Muscle of leg (tissue), 16 donors: ENCODE measurements at places on chromosomes 5 and 9.

GRCh38 chr9:109440797-109441287, 57.3 kb downstream of the PTPN3 start:
- peak; percentile 84 for DNase-seq

- peak; percentile 79 for DNase-seq
Observed at GRCh38 chr9:32378496-32378895, 5.9 kb upstream of the ACO1 start.

DNA sequence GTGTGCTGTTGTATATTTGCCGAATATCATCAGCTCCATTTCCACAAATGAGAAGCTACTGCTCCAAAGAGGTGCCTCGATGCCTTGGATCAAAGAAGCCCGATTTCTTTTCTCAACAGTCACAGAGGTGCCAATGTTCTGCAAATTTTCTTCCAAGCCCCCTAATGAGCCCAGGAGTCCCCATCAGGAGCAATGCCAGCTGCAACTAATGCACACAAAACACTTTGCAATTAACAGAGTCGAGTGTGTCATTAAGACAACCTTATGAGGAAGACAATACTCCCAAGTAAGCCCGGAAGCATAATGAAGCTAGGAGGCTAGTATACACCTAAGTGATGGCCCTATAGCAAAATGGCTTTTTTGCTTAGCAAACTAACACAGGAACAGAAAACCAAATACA, 247.0 kb downstream of the TRIM32 start:
- DNase-seq = no peak

DNA sequence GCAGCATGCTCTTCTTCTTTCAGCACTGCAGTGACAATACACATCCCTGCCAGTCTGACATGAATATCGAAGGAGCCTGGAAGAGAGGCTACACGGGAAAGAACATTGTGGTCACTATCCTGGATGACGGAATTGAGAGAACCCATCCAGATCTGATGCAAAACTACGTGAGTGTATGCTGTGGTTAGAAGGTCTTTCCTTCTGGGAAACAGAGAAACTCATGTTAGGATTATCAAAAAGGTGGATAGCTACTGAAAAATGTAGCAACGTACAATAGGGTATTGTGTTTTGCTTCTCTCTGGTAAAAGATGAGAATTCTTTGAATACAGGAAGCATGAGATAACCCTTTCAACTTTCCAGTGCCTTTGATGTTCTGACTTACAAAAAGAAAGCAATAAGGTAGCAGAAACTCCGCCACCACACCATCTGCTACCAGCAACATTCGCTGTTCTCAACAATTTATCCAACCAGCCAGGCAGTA, 133.3 kb downstream of the PCSK5 start:
- DNase-seq = no peak

DNA sequence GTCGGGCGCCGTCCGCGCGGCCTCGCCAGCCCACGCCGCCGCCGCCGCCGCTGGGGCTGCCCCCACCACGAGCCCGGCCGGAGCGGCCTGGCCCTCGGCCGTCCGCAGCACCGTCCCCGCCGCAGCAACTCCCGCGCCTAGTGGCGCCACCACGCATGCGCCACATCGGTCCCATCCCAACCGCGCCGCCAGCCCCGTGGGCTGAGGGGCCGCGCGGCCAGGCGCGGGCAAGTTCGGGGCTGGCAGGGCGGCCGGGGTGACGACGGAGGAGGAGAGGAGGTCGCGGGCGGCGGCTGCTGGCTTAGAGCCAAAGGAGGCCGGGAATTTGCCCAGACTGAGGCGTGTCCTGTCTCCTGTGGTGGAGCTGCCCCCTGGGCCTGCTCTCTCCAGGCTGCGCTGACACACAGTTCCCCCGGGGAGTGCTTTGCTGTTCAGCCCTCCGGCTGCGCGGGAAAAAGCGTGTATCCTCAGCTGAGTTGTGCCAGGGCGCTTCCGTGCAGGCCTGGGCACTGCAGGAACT, at the start of gene TUSC1:
Gene TUSC1, minus strand, starts transcription at position 298 of the 520 bp plus-strand sequence. Its CDS starts 132 bp downstream, at position 166.
- peak; percentile 87 for DNase-seq

- peak; percentile 73 for DNase-seq
Observed at GRCh38 chr5:160467555-160468362, 46.1 kb downstream of the PTTG1 start.

DNA sequence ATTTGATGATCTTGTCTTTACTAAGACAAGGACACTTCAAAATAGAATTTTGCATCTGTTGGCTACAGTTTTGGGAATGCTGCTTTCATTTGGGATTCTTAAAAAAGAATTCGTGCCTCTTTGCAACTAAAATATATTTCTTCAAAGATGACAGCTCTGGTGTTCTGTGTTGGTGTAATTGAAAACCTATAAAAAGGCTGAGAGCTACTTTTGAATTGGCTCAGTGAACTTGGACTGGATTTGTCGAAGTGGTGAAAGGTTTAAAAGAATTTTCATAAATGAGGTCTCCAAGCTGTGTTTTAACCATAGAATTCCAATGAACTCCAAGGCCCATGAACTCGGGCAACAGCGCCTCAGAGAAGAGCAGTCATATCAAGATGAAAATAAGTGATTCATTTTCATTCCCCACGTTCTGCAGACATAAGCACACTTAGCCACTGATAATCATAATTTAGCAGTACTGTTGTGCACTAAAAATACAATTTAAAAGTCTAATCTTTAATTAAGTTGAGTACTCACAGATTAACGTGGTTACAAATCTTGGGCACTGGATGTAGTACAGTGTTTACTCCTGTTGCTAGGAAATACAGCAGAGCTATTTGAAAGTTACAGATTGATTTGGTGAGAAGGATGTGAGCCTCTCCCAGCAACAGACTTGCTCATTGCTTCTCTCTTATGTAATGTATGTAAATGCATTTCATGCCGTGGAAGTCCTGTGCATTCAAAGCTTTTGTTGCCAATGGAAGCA, 10.9 kb downstream of the SNCAIP start:
- peak; percentile 76 for DNase-seq

DNA sequence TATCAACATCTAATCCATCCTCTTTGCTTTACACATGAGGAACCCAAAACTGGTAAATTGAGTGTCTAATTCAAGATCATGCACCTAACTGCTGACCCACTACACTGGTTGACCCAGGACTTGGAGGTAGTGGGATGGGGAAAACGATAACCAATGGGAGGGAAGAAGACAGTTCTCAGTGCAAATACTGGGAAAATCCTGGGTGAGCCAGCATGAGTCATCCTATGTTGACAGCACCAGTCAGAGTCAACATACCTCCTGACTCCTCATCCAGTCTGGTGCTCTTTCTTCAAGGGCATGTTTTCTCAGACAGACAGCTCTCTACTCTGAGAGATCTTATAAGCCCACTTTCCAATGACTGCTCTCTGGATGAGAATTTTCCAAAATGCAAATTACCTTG, 232.8 kb upstream of the PTGER4 start:
- no peak for DNase-seq

GRCh38 chr5:141001844-141002604, 35.7 kb downstream of the PCDHAC2 start:
- peak; percentile 31 for DNase-seq

GRCh38 chr9:1522219-1522767, 472.1 kb downstream of the DMRT2 start:
- DNase-seq = peak; percentile 81

DNA sequence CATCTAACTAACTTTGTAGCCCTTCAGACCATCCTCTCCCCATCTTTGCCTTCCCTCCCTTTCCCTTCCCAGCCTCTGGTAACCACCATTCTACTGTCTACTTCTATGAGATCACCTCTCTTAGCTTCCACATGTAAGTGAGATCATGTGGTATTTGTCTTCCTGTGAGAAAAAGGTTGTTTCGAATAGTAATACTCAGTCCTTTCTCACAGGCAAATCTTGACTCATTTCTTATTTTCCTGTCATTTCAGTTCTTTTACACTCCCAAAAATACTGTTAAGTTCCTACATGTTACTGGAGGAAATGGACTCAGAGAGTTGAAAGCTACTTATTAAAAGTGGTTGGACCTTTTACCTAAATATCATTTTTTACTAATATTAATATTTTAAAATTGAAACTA, 82.1 kb downstream of the SLF1 start:
- DNase-seq = no peak

DNA sequence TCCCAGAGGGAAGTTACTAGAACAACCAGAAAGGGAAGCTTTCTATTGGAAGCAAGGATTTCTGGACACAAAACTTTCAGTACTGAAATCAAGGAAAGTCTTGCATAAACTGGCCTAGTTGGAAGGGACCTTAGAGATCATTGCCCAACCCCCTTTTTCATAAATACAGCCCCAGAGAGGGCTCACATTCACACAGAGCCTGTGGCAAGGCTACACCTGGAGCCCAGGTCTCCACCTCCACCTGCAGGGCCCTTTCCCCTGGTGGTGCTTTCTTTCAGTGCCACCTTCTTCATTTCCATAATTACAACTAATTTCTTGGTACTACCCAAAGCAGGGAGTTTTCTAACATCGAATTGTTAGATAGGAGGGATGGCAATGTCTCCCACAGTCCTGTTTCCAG, 85.7 kb downstream of the ADRB2 start:
- no peak for DNase-seq

DNA sequence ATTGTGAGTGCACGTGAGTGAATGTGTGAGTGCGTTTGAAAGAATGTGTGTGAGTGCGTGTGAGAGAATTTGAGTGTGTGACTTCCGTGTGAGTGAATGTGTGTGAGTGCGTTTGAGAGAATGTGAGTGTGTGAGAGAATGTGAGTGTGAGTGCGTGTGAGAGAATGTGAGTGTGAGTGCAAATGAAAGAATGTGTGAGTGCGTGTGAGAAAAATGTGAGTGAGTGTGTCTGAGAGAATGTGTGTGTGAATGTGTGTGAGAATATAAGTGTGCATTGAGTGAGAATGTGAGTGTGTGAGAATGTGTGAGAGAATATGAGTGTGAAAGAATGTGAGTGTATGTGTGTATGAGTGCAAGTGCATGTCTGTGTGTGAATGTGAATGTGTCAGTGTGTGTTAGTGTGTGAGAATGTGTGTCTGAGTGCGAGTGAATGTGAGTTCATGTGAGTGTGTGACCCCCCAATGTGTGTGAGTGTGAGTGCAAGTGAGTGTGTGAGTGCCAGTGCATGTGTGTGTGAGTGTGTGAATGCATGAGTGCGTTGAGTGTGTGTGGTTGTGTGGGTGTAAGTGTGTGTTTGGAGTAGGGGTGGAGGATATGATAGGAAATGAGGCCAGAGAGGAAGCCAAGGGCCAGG, 37.9 kb upstream of the LHX2 start:
- no peak for DNase-seq

DNA sequence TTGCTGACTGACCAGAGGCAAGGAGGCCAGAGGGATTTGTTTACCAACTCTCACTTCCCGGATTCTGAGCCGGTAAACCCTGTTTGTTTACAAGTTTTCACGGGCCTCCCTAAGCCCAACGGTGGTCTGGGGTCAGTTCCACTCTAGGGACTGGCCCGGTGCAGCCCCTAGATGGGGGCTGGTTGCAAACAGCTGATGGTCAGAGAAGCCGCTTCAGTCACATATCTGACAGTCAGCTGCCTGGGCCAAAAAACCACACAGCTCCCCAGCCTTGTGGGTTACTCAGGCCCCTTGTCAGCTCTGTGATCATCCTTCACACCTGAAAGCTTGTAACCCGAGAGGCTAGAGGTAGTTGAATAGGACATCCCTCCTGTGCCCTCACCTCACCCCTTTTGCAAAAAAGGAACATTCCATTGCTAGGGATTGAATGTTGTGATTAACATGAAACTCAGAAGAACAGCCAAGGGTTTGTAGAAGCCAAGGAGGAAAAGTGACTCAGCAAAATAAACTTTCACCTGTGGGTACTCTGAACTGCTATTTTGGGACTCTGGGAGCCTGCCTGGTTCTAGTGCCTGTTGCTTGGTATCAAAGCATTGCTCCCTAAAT, 40.4 kb downstream of the SAR1B start:
- DNase-seq = no peak

GRCh38 chr9:127444283-127444920, 6.8 kb downstream of the RPL12 start:
- no peak for DNase-seq

DNA sequence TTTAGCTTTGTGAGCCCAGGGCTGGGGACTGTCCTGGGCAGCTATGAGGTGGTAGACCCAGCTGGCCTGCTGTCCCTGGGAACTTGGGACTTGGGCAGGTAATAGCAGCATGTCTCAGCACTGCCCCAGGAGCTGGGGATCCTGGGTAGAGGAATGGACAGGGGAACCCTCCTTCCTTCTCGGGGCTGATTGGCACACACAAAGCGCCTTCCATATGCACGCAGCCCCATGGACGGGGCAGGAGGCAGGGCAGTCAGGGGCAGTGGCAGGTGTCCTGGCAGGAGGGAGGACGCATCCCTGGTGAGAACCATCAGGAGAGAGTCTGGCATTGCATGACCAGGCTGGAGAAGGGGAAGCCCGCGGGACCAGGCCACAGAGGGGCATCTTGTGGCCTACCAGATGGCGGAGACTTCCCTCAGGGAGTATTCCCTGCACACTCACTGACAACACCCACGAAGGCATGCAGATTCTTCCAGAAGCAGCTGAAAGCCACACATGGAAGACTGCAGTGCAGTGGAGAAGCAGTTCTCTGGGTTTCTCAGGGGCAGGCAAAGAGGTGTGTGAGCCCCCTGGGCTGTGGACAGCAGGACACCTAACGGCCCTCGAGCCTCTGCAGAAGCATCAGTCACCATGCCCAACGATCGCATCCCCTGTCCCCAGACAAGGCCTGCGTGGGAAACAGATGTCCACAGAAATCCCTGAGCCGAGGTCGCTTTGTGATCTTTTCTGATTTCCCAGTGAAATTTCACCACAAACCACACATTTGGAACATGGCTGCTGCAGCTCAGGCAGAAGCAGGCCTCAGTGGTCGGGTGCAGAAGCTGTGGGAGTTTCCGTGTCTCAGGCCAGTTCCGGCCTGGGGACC, 7.0 kb upstream of the NKD2 start:
- no peak for DNase-seq

DNA sequence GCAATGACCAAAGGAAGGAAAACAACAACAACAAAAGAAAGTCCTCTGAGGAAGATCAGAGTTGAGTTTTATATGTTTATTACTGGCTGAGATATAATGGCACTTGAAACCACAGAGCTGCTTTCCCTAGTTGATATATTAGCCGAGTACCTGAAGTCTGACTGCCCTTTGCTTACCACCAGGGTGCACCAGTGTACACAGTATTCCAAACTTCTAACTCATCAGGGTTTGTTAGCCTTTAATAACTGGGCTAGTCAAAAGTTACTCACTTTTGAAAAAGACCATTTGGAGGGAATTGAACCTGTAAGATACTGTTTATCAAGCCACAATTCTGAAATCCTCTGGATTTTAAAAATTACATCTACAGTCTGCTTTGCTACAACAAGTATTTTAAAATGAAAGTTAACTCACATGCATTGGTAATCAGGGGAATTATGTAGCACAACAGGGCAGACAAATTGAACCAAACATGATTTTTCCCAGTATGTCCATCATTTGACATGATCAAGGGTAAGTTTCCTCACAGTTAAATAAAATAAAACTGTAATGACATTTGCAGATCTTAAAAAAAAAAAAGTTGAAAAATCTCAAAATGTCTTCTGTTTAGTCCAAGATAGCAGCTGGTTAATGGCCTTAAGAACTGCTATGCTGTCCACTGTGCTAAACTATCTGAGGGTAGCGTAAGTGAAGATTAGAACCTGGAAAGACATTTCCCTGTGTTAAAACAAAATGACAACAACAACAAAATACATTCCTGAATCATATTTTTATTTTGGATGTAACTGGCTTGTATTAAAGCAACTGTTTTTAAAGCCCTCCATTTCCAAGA, 57.3 kb upstream of the C6 start:
- DNase-seq = peak; percentile 63
